ENCODE measurements at places on chromosomes 4 and X. TPM values are rescaled to one million over a fixed set of nuclear protein-coding genes. Genes with fewer than 3 reads are reported as not detected.

RGS12 gene
- total RNA-seq, result 32.9 TPM

KIT gene
- total RNA-seq, result 41.7 TPM

CXCL1 gene
- total RNA-seq, result 56.0 TPM

FGF5 gene
- total RNA-seq, result not detected

GRCh38 chr4:6720202-6720699 is 4.3 kb downstream of the BLOC1S4 start:
- peak; percentile 84 for DNase-seq
- no peak overlapping the region for H3K27ac ChIP-seq

DNA sequence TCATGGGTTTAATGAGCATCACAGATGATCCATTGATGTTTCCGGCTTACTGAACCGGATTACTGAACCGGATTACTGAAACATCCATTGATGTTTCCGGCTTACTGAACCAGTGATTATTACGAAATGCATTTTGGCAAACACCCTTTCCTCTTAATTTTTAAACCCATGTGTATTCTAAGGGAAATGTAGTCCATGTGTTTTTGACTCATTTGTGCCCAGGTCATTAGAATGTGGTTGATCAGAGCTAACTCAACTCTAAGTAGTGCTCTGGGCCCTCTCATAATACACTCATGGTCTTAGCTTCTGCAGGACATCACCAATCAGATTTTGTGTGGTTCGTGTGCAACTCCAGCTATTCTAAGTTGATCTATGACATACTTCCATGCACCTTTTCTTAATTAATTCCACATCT is 141.6 kb downstream of the SPATA18 start:
- no peak overlapping the region for H3K4me3 ChIP-seq
- no peaks in the 10 kb centered on the region for H3K36me3 ChIP-seq
- no peak overlapping the region for H3K27ac ChIP-seq
- peaks cover 6% of the 10 kb centered on the region for H3K27me3 ChIP-seq
- DNase-seq, result no peak
- no peaks in the 10 kb centered on the region for H3K4me1 ChIP-seq

DNA sequence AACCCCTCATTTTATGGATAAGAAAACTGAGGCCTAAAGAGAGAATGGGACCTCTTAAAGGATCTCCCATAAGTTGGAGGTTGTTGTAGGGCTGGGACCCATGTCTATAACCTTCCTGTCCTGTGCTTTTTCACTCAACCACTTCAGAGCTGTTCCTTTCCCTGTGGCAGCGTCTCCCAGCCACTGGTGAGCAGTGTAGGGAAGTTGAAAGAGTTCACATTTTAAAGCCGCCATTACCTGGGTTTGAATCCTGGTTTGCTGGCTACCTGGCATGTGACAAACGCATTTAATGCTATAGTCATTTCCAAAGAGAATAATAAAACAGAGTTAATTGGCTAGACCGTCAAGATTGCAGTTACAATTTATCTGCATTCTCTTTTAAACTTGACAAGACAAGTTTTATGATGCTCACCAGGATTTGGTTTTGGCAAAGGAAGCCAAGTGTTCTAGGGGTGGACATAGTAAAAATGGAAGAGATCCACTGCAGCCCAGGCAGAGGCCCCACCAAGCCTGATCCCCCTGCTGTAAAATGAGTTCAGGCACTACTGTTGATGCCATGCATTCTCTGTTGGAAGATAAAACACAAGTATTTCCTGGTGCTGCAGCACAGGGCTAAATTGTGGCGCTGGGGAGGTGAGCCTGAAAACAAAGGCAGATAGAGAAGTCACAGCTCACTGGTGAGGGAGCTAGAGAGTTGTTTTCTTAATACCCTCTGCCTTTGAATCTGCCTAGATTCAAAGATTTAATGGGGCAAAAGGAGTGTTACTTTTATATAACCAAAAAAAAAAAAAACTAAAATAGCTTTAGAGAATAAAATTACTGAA is 218.7 kb downstream of the NWD2 start:
- no peak for DNase-seq
- H3K27ac ChIP-seq, result peak overlapping the region; percentile 42
- peaks cover 7% of the 10 kb centered on the region for H3K27me3 ChIP-seq
- H3K4me3 ChIP-seq, result no peak overlapping the region
- no peaks in the 10 kb centered on the region for H3K36me3 ChIP-seq

DNA sequence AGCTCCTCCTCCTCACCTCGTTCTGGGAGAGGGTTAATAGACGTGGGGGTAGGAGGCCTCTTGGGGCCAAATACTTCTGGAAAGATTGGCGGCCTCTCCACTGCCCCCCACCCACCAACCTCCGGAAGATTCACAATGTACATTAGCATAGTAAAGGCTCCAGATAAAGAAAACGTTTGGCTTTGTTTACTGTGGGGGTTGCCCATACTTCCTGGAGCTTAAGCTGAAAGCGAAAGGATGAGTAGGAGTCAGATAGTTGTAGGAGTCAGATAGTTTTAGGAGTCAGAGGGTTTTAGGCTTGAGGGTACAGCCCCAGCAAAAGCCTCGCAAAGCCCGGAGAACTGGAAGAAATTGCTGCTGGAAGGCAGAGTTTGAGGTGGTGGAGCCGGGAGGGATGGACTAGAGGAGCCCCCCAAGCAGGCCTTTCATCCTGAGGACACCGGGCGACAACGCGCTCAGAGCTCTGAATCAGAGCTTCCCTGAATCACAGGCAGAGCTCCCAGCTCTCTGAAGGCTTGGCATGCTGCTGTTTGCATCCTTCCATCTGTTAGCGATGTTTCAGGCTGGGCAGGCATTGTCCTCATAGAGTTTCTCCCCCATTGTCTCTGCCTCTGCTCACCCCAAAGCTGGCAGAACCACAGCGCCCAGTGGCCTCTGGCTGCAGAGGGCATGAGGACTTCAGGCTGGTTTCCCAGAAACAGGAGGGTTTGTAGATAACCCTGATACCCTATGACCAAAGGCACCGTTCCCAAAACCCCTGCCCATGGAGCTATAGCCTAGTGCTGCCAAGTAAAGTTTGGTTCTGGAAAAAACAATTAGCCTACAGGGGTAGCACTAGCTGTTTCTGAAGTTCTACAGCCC is 280.7 kb downstream of the BCOR start:
- H3K27ac ChIP-seq, result no peak overlapping the region
- peak; percentile 30 for DNase-seq
- no peak overlapping the region for H3K4me3 ChIP-seq
- H3K27me3 ChIP-seq, result peaks cover 12% of the 10 kb centered on the region
- H3K4me1 ChIP-seq, result no peaks in the 10 kb centered on the region
- no peaks in the 10 kb centered on the region for H3K36me3 ChIP-seq

- H3K27me3 ChIP-seq, result peaks cover 14% of the 10 kb centered on the region
- H3K27ac ChIP-seq, result no peak overlapping the region
- no peaks in the 10 kb centered on the region for H3K36me3 ChIP-seq
- no peak for DNase-seq
- H3K4me1 ChIP-seq, result peaks cover 5% of the 10 kb centered on the region
- no peak overlapping the region for H3K4me3 ChIP-seq
These were observed 36.6 kb upstream of the GPR78 start for GRCh38 chr4:8543623-8544022.

DNA sequence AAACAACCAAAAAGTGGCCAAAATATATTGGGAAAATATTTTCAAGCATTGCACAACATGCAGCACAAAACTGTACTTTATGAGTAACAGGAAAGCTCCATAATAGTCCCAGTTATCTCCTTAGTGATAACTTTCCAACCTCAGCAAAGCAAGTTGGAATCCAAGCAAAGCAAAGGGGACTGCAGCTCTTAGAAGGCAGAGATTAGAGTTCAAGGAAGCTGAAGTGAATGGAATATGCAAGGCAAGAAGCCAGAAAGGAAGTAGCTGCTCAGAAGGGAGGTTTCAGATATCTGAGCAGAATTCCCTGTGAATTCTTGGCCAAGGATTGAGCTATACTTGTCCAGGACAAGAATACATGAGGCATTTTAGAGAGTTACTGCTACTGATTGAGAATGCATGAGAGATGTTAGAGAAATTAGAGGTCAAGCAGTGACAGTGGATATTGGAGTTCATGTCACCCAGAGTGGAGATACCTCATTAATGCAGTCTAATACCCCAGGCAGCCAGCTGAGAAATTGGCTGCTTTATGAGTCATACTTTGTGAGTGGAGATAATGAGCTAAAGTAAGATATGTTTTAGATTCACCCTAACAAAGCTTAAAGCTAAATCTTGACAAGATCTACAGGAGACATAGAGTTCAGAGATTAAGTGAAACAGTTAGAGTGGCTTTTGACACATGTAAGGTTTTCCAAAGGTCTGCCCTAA is 102.8 kb downstream of the INPP4B start:
- peak; percentile 7 for DNase-seq
- no peaks in the 10 kb centered on the region for H3K36me3 ChIP-seq
- H3K4me3 ChIP-seq, result no peak overlapping the region
- no peaks in the 10 kb centered on the region for H3K27me3 ChIP-seq
- H3K27ac ChIP-seq, result no peak overlapping the region

DNA sequence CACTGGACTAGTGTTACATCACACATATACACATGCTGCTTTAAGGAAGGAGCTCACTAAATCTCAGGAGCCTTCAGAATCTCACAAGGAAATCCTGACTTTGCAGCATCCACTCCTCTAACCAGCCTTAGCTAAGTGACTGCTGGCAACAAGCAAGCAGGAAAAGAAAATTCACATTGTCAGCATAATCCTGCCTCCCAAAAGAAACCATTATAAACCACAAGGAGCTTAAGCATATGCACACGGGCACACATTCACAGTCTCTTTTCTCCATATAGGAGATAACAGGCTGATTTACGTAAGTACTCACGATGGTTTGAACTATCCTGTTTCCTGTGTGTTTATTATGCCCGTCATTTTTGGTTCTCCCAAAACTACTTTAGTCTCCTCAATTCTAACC is 136.3 kb downstream of the TMEM144 start:
- no peak overlapping the region for H3K4me3 ChIP-seq
- H3K27ac ChIP-seq, result no peak overlapping the region
- no peaks in the 10 kb centered on the region for H3K27me3 ChIP-seq
- H3K36me3 ChIP-seq, result no peaks in the 10 kb centered on the region
- H3K4me1 ChIP-seq, result no peaks in the 10 kb centered on the region
- DNase-seq, result no peak

- no peak overlapping the region for H3K27ac ChIP-seq
- H3K36me3 ChIP-seq, result no peaks in the 10 kb centered on the region
- peak overlapping the region; percentile 59 for H3K4me3 ChIP-seq
- H3K4me1 ChIP-seq, result peaks cover 25% of the 10 kb centered on the region
These were observed 135.5 kb downstream of the PALLD start for GRCh38 chr4:168632301-168632725.

GRCh38 chr4:88720451-88721428 is 23.1 kb upstream of the NAP1L5 start:
- no peak overlapping the region for H3K27ac ChIP-seq
- DNase-seq, result no peak

- DNase-seq, result no peak
- no peaks in the 10 kb centered on the region for H3K27me3 ChIP-seq
- H3K4me3 ChIP-seq, result no peak overlapping the region
- H3K4me1 ChIP-seq, result no peaks in the 10 kb centered on the region
- H3K36me3 ChIP-seq, result no peaks in the 10 kb centered on the region
These were observed 67.4 kb downstream of the CNGA2 start for GRCh38 chrX:151801980-151802379.

DNA sequence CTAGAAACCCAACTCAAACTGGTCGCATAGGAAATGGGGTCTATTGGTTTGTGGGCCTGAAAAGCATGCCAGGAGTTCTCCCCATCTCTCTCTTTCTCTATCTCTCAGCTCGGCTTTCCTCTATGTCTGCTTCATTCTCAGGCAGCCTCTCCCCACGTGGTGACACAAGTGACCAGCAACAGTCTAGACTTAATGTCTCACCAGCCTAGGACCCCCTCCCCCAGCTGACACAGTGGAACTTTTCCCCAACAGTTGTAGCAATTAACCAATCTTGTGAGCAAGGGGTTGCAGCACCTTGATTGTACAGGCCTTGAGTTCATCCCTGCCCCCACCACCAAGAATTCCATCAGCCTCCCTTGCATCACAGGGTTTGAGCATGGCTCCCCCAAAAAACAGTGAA is 159.8 kb upstream of the KIT start:
- no peak for DNase-seq
- H3K36me3 ChIP-seq, result no peaks in the 10 kb centered on the region
- no peak overlapping the region for H3K4me3 ChIP-seq
- no peak overlapping the region for H3K27ac ChIP-seq

DNA sequence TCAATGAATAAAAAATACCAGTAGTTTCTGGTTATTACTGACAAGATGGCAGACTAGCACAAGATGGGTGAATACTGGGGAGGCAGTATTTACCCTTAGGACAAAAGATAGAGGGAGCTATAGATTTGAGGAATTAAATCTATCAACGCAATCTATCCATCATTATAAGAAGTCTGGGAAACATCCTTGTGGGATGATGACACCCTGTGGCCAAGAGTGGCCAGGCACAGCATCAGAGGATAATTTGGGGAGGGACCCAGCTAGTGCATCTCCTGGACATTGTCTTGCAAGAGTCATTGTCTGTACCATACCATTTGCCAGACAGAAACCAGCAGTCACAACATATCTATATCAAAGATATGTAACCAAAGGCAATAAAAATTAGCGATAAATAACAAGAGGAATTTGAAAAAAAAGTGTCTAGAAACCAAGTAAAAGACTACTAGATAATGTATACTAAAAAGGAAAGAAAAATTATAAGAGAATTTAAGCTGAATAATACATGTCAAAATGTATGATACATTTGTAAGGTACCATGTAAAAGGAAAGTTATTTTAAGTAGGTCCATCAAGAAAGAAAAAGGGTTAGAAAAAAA is 22.9 kb downstream of the KCTD8 start:
- H3K27me3 ChIP-seq, result no peaks in the 10 kb centered on the region
- DNase-seq, result peak; percentile 10
- H3K36me3 ChIP-seq, result no peaks in the 10 kb centered on the region
- no peaks in the 10 kb centered on the region for H3K4me1 ChIP-seq
- H3K27ac ChIP-seq, result no peak overlapping the region

DNA sequence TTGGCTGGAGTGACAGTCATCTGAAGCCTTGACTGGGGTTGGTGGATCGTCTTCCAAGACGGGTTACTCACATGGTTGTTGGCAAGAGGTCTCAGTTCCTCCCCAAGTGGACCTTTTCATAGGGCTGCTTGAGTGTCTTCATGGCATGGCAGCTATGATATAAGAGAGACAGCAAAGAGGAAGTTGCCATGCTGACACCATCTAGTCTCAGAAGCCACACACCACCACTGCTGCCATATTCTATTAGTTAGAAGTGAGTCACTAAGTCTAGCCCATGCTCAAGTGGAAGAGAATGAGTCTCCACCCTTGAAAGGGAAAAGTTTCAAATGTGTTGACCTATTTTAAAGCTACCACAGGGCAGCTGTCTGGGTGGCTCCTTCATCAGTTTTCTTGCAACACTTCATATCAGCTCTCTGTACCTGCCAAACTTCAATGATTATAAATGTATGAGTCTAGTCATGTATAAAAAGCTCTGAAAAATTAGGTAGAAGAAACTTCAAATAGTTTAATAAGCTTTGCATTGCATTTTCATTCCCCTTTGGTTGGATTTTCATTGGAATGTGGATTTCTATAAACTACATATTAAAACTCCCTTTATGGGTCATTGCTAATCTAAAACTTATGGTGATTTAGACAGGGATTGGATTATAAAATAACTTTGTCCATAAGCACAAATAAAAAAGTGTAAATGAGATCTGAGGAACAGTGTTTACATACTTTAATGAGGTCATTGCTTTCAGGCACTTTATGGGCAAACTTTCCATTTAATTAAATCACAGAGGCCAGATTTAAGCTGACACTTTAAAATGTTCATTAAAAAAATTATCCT is 68.0 kb upstream of the ATXN3L start:
- DNase-seq, result no peak
- no peaks in the 10 kb centered on the region for H3K27me3 ChIP-seq
- H3K27ac ChIP-seq, result no peak overlapping the region
- no peak overlapping the region for H3K4me3 ChIP-seq
- no peaks in the 10 kb centered on the region for H3K4me1 ChIP-seq
